ENCODE measurements at places on chromosomes 6 and 20. TPM values are rescaled to one million over a fixed set of nuclear protein-coding genes. Genes with fewer than 3 reads are reported as not detected.

The CYB5R4 gene
- total RNA-seq = 8.5 TPM

DNA sequence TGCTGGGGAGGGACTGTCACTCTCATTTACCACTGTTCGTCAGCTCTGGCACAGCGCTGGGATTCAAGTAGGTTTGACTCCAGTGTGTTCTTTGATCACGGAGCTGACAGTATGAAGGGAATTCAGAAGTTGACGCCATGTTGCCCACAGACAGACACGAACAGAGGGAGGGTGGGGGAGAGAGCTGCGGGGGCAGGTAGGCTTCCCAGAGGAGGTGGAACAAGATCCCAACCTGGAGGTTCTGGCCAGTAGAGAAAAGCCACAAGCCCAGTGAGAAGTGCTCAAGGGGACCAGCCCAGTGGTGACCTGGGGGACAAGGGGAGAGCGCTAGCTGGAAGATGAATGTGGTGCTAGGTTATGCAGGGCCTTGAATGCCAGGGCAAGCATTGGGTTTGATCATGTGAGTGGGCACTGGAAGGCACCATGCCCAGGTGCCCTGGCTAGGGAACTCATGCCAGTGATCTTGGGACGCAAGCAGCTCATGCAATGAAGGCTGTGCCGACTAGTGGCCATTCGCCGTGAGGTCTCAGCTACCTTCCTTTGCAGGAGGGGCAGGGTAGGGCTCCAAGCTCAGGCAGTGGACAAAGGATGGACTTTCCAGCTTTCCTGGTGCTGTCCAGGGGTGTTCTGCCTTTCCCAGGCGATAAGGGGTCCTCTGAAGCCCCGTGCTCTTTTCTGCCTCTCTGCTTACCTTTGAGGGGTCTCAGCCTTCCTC lies 50.4 kb upstream of the APCDD1L start:
- H3K27ac ChIP-seq = no peak overlapping the region
- H3K4me1 ChIP-seq = peaks cover 4% of the 10 kb centered on the region

- no peaks in the 10 kb centered on the region for H3K27me3 ChIP-seq
- no peak overlapping the region for H3K27ac ChIP-seq
- peaks cover 10% of the 10 kb centered on the region for H3K4me1 ChIP-seq
- no peaks in the 10 kb centered on the region for H3K36me3 ChIP-seq
- no peak overlapping the region for H3K4me3 ChIP-seq
Measured at GRCh38 chr20:61753316-61753942, 312.3 kb downstream of the TAF4 start.

DNA sequence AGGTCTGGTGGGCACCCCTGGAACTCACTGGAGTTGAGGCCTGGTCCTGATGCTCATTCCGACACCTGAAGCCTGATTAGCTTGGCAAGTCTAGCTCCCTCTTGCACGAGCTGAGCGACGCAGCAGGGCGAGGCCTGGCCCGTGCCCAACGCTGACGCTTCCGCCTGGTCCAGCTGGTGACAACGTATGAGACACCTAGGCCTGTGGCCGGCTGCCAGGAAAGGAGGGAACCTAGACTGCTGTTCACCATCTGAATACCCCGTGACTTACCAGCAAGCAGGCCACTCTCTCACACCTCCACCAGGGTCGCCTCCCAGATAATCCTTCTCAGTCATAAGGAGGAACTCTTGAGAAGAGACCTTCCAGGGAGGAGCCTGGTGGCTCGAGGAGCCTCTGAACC lies 24.5 kb downstream of the YTHDF1 start:
- H3K4me3 ChIP-seq = no peak overlapping the region
- no peak overlapping the region for H3K27ac ChIP-seq
- no peaks in the 10 kb centered on the region for H3K4me1 ChIP-seq
- H3K27me3 ChIP-seq = no peaks in the 10 kb centered on the region

The C20orf141 gene
- total RNA-seq = 0.29 TPM

DNA sequence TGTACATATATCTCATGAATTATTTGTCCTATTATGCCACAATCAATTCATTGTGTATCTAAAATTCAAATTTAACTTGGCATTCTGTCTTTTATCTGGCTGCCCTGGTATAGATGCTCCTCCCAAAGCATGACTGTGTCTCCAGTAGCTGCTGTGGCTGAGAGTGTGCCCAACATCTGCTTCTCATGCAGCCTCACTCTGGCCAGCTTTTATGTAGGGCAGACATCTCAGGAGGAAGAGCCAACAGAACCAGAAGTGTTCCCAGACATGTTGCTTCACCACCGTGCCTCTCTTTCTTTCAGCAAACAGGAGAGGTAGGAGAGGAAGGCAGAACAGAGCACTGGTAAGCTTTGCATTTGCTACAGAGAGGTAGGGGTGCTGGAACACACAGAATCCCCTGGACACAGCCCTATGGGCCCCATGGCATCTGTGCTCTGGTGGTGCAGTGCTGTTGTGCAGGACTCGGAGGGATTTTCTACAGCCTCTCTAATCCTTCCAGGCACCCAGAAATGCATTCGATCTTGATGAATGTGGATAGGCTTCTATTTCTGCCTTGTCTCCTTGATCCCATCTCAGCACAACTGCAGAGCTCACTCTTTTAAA lies 637.1 kb downstream of the UTRN start:
- no peak overlapping the region for H3K27ac ChIP-seq
- no peak overlapping the region for H3K4me3 ChIP-seq
- H3K4me1 ChIP-seq = no peaks in the 10 kb centered on the region
- DNase-seq = peak; percentile 65

GRCh38 chr6:22433745-22434144 lies 135.6 kb upstream of the HDGFL1 start:
- H3K27ac ChIP-seq = no peak overlapping the region
- no peaks in the 10 kb centered on the region for H3K36me3 ChIP-seq
- H3K4me1 ChIP-seq = no peaks in the 10 kb centered on the region

GRCh38 chr20:57774951-57775350 lies 65.1 kb upstream of the PMEPA1 start:
- H3K4me1 ChIP-seq = peaks cover 4% of the 10 kb centered on the region
- DNase-seq = no peak
- no peaks in the 10 kb centered on the region for H3K27me3 ChIP-seq

- H3K4me3 ChIP-seq = no peak overlapping the region
- no peak for DNase-seq
- no peaks in the 10 kb centered on the region for H3K27me3 ChIP-seq
- H3K27ac ChIP-seq = no peak overlapping the region
Measured at GRCh38 chr20:61742097-61742825, 323.4 kb downstream of the TAF4 start.
